Right atrium auricular region (tissue), 2 donors: ENCODE measurements at places on chromosomes 5 and 9.

DNA sequence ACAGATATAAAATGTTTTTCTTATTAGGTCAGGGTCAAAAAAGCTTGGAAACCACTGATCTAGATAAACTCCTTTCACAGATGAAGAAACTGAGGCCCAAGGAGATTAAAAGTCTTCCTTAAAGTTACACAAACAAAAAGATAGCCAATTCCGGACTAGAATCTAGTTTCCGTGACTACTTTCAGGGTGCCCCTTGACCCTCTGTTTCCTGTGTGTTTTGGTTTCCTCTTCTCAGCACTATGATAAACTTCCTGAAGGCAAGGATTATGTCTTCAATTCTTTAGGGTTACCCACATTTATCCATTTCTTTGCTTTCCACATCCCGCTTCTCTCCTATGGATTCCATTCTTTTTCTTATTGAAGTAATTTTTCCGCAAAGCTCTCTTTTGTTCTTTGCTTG is 83.1 kb downstream of the ADAMTS12 start:
- DNase-seq: no peak

GRCh38 chr9:135240871-135241311 is 153.4 kb downstream of the OLFM1 start:
- DNase-seq: no peak

DNA sequence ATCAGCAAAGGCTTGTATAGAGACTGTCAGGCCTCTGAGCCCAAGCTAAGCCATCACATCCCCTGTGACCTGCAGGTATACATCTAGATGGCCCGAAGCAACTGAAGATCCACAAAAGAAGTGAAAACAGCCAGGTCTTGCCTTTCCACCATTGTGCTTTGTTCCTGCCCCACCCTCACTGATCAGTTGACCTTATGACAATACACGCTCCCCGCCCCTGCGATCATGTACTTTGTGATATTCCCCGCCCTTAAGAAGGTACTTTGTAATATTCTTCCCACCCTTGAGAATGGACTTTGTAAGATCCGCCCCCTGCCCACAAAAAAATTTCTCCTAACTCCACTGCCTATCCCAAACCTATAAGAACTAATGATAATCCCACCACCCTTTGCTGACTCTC is 18.6 kb upstream of the NPM1 start:
- no peak for DNase-seq

GRCh38 chr5:20972419-20972925 is 984.5 kb upstream of the CDH18 start:
- DNase-seq: no peak

DNA sequence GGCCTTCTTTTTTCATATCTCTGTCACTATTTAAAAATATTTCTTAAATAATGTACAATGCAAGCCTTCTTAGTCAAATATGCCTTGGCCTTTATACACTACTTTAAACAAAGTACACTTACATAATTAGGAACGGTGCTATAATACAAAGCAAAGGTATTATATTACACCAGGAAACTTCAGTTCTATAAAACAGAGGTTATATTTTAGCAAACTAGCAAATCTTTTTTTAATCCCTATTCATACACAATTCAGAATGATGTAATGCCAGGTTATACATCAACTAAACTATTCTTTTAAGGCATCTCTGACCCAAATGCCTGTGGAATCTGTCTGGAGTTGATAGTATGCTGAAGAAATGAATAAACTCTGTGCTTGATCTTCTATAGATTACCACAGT is 10.7 kb upstream of the LURAP1L start:
- DNase-seq: no peak

DNA sequence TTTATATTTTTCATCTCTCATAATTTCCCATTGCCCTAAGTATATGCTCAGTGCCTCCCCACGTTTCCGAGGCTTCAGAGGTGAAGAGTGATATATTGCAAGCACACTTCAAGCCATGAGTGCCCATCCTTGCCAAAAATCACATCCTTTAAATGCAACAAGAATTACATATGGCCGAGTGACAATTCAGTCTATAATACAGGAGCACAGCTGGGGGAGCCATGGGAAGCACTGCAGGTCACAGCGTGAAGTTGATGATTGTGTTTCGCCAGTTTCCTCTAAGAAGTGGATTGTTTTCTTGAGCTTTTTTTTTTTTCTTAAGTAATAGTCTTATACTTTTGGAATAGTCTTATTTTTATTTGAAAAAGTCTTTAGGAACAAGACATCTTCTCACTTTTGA is 61.1 kb downstream of the MTRR start:
- no peak for DNase-seq

- no peak for DNase-seq
These were observed 87.7 kb downstream of the PTCH1 start for GRCh38 chr9:95429096-95429495.

GRCh38 chr5:42991404-42992087 is 48.6 kb downstream of the ANXA2R start:
- DNase-seq: no peak

DNA sequence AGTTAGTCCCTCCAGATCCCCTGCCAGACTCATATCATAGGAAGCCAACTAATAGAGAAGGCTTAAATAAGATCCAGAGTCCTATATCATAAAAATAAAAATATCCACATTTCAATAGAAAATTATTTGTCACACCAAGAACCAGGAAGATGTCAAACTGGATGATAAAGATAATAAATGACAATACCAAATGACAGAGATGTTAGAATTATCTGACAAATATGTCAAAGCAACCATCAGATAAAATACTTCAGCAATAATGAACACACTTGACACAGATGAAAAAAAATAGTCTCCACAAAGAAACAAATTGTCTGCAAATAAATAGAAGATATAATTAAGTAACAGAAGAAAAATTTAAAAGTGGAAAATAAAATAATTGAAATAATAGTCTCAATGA is 300.7 kb upstream of the FTMT start:
- DNase-seq: no peak

- DNase-seq: no peak
These were observed 280.1 kb downstream of the NR2F1-AS1 start for GRCh38 chr5:93300945-93301344.

GRCh38 chr9:13443346-13444244 is 164.1 kb upstream of the MPDZ start:
- DNase-seq: no peak
